ENCODE measurements at places on chromosomes 2 and 18.
A peak's percentile ranks its signal among the peaks of the same experiment; 100 is the strongest.

DNA sequence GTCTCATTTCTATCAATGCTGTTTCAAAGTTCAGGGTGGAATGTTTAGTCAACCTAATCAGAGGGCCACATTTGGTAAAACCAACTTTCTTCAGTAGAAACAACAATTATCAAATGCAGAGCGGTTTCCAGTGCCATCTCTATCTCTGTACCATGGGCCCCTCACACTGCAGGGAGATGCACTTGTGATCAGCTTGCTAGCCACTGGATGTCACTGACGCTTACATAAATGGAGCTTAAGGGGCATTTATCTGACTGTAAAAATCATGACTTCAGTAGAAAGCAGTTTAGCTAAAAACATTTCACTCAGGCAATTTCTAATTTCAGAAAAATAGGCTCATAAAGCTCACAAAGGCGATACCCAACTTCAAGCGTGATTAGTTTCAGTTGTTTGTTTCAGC is 678.0 kb downstream of the ZEB2 start:
- peak; percentile 43 for DNase-seq

- DNase-seq, result peak; percentile 18
Observed at GRCh38 chr2:181575650-181576025, 81.3 kb downstream of the CERKL start.

- DNase-seq, result no peak
Observed at GRCh38 chr2:208164951-208165755, 1.8 kb upstream of the CRYGA start.

DNA sequence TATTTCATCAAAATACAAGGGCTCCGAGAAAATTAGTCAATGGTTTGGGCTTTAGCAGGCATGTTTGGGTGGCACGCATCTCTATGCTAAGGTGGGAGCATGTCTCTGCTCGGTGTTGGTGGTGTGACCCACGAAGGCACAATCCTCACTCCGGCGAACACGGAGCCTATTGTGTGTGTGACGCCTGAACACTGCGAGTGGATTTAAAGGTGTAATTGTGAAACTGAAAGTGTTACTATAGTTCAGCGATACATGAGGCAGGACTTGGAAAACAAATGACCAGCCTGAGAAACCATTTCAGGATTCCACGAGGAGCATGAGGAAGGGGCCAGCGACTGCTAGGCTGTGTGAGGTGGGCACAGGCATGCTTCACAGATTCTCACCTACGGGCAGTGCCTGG is 41.7 kb upstream of the LDLRAD4 start:
- DNase-seq, result no peak

GRCh38 chr2:9300214-9300613 is 93.6 kb downstream of the ASAP2 start:
- DNase-seq, result no peak

DNA sequence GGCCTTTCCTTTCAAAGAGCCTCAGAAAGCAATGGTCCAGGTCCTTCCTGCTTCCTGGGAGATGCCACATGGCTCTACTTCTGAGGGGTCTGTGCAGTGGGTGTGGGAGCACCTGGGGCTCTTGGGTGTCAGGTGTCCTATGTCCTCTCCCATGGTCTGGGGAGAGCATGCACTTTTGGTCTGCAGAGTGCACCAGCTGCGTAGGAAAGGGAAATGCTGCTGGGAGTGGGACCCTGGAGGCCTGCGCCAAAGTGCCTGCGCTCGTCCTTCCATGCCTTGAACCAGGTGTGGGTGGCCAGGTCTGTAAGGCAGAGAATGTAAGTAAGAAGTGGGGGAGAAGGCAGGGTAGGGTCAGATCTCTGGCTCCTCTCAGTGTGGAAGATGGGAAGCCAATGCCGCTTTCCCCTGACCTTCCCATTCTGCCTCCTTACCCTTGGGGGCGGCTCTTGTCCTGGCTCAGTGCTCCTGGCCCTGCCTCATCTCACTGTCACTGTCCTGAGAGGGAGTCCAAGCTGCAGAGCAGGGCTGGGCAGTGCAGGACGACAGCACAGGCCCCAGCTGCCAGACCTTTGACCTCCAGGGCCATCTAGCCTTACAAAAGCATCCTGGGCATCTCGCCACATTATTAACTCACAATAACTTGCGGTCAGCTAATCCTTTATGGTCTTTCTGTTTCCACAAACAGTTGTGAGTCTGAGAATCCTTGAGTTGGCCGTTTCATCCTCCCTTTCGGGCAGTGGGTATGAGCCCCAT is 6.6 kb upstream of the PROM2 start:
- no peak for DNase-seq

DNA sequence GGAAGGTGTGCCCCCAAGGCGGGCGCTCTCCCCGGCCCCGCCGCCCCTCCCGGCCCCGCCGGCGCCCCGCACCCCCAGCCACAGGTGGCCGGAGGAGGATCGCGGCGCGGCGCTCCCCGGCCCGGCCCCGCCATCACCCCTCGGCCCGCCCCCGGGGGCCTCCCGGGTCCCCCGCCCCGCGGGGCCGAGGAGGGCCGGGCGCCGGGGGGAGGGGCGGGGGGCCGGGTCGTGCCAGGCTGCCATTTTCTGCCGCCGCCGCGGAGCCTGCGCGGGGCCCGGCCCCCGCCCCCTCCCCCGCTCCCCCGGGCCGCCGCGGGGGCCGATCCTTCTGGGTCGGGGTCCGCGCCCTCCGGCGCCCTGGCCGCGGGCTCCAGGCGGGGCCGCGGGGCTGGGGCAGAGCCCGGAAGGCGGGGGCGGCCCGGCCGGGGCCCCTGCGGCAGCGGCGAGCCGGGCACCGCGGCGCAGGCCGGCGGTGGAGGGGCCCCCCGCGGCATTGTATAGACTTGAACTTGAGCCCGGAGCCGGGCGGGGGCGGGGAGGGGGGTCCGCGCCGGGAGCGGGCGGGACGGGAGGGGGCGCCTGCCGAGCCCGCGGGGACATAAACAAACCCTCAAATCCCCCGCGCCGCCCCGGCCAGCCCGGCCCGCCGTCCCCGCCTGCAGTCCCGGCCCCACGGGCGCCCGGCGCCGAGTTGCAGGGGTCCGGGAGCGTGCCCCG is 556 bp downstream of the DNMT3A start:
- DNase-seq, result no peak

DNA sequence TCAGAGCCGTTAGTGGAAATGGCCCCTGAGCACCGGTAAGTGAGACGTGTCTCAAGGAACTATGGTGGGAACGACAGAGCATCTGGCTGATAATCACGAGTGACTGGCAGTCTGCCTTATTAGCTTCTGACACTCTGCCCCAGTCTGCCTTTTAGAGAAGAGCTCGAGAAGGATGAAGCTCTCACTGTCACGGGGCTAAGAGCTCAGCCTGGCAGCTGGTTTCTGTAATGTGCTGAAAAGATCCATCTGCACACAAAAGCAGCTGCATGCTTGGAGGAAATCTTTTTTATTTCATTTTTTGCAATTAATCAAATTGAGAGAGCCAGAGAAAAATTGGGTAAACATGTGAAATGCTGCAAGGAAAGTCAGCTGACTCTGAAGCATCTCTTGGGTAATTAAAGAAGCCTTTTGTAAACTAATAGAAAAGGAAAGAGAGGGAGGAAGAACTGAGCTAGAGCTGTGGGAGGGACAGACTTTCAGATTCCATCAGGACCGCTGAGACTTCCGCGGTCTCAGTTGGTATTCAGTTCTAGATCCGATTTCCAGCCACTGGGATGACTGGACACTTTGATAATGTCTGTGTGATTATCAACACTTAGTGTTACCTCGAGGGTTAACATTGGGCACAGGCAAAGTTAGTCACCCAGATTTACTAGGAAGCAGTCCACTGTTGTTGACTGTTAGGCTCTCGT is 24.4 kb downstream of the MBP start:
- DNase-seq, result peak; percentile 74

DNA sequence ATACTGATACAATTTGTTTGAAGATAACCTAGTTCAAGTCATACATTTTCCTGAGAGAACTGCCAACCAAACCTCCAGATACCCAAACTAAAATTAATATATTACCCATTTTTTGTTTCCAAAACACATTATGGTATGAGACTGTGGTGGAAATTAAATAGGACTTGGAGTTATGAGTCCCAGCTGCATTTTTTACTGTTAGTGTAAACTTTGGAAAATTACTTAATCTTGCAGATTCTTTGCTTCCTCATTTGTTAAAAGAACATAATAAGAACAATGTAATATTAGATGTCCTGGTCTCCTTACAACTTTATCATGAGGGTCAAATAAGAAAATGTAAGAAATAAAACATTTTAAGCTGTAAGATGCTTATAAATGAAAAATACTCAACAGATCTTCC is 98.2 kb upstream of the TRIB2 start:
- DNase-seq, result no peak

DNA sequence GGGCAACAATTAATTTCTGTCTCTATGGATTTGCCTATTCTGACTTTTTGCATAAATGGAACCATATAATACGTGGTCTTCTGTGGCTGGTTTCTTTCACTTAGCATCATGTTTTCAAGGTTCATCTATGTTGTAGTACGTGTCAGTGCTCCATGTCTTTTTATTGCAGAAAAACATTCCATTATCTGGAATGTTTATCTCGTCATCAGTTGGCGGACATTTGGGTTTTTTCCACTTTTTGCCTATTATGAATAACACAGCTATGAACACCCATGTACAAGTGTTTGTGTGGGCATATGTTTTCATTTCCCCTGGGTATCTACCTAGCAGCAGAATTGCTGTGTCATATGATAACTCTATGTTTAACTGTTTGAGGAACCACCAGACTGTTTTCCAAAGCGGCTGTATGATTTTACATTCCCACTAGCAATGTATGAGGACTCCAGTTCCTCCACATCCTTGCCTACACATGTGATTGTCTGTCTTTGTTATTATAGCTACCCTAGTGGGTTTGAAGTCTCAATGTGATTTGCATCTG is 49.9 kb downstream of the MYO7B start:
- no peak for DNase-seq

DNA sequence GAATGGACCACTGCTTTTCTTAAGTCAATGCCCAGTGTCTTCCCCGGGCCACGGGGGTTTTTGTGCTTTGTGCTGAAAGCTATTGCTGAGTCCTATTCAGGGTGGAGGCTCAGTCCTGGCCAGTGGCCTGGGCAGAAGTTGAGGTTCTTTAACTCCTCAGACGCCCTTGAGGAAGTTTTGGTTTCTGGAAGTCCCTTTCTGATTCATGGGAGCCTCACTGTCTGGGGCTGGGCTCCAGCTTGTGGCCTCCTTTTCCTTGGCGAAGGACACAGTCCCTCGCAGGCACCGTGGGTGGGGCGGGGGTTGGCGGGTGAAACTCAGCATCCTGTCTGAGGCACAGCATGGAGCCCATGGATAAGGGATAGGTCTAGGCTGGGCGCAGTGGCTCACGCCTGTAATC is 465.2 kb upstream of the HS6ST1 start:
- DNase-seq, result no peak

GRCh38 chr2:96153991-96154431 is 8.8 kb upstream of the DUSP2 start:
- no peak for DNase-seq

DNA sequence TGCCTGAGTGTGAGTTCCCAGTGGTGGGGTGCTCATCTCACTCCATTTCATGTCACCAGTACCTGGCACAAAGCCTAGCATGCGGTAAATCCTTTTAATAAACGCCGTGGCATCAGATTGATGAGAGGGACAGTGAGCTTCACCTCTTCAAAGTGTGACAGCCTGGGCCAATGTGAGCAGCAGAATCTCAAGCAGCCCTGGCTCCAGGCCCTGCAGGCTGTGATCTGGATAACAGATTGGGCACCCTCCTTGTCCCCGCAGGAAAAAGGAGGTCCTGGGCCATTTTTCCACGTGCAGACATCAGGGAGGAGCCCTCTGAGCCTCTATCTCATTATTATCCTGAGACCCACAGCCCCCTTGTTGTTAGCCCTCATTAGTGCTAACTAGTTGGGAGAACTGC is 34.8 kb downstream of the TET3 start:
- no peak for DNase-seq

- no peak for DNase-seq
Observed at GRCh38 chr2:152473151-152473857, 138.3 kb downstream of the FMNL2 start.

DNA sequence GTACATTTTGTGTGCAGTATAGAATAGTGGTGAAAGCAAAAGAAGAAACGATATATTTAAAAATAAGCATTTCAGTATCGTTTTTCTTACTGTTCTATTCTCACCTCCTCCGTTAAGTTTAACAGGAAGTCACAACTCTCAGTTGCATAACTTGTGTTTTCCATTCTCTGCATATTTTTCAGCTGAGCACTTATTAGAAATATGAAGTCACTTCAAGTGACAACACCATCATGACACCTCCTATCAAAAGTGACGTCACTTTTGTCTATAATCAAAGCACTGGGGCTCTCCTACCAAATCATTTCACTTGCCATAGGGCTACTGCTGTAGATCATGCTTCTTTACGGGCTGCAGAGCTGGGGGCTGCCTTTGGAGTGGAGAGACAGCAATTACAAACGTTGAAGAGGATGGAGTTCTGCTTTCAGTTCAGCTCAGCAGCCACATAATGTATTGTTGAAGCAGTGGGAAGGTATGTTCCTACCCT is 36.3 kb downstream of the STAT4 start:
- peak; percentile 20 for DNase-seq

DNA sequence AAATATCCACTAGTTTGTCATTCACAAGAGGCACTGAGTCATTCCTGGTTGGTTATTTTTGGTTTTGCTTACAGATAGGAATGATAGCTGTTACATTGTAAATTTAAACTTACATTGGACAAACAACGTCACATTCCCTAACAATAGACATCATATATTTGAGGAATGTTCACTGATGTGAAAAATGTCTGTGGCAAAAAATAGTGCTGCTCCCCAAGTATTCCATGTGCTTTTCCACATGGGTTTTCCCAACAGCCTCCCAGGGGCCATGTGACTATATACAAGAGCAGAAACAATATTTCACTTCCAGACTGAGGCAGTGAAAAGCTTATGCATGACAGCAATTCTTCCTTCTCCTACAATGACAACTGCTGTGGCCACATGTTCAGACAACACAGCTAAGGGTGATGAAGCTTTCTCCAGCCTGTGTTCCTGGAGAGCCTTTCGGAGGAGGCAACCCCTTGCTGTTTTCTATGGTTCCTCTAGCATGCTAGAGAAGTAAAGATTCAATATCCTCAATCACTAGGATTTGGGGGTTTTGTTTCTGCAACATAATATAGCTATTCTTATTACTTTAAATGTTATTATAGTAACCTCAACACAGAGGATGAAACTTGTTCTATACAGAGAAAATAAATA is 202.7 kb downstream of the PTH2R start:
- DNase-seq, result peak; percentile 27

DNA sequence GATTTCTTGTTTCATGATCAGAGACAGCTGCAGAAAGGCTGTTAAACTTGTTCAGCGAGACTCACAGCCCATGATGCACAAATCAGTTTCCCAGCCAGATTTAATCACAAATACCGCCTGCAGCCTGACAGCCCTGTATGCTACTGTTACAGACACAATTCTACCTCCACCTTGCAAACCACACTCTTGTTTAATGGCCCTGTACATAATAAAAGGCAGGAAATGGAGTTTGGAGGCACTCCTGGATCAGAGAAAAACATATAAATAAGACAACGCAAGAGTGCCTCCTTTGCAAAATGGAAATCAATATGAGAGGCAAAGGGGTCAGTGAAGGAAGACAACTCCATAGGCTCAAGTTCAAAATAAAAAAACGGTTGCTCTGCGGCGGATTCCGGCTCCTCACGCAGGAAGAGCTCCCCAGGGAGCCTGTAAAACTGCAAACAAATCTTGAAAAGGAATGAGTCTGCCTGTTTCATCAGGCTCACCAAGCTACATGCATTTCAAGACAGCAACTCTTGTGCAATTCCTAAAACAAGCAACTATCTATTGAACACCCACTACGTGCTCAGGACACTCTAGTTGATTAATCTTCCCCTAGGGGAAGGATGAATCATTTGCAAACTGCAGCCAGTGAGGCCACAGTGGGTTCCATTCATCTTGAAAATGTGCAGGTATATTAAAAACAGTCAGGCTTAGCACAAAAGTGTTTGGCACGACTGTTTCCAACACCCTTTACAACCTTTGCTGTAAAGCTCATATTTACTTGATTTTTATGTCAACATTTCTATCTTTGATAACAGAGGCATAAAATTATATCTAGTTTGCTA is 37.5 kb downstream of the TBC1D8 start:
- DNase-seq, result no peak

All from OCI-M1 (cell line).